ENCODE measurements at places on chromosomes 7 and 10. TPM values are rescaled to one million over a fixed set of nuclear protein-coding genes. Genes with fewer than 3 reads are reported as not detected.
A peak's percentile ranks its signal among the peaks of the same experiment; 100 is the strongest.

DNA sequence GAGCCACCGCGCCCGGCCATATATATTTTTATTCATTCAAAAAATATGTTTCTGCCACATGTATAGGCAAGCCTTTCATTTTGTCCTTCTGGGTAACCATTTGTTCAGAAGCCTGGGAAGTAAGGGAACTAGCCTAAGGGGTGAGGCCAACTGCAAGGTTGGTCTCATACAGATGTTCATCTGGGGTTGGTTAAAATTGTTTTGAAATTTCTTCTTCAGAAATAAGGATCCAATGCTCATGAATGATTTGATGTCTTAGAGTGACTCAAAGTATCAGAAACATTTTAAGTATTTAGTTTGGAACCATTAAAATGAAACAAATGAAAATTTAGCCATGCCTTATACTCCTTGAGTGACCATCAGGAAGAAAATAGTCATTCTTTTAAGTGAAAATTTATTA is 397.2 kb downstream of the SUGCT start:
- DNase-seq, result no peak

DNA sequence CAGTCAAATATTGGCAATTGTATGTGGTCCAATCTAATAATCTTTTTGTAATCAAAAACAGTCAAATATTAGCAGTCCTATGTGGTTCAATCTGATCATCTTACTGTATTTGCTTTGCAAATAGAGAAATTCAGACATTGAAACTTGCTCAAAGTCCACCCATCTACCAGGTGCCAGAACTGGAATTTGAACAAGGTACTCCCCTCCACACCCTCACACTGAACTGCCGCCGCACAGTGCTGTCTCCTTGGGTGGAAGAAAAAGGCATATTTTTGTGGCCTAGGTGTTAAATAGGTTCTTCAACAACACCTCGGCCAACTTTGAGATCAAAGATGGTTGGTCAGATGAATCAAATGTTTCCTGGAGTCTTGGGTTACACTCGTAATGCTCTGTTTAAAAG is 544.2 kb upstream of the GALNT17 start:
- DNase-seq, result no peak

- peak; percentile 73 for DNase-seq
These were observed 44.2 kb upstream of the DPYSL4 start for GRCh38 chr10:132142396-132143161.

- no peak for DNase-seq
These were observed 221.3 kb downstream of the MAD1L1 start for GRCh38 chr7:2011266-2012043.

Gene ANTXRL
- not detected for total RNA-seq
